Cardiac septum (tissue), 1 donor: ENCODE measurements at places on chromosomes 1 and 21. TPM values are rescaled to one million over a fixed set of nuclear protein-coding genes. Genes with fewer than 3 reads are reported as not detected.

DNA sequence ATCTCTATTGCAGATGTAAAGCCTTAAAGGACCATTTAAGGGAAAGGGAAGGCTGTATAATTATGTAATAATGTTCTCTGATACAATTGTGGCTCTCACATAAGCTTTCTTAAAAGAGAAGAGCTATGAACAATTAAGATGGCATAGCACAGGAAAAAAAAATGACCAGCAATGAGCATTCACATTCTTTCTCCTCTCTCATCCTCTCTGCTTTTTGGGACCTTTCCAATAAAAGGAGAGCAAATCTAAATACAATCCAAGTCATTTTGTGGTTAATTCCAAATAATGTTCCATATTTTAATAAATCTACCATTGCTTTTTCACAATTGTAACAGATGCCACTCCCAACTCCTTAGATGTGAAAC is 23.5 kb downstream of the SMYD3 start:
- no peak for DNase-seq

DNA sequence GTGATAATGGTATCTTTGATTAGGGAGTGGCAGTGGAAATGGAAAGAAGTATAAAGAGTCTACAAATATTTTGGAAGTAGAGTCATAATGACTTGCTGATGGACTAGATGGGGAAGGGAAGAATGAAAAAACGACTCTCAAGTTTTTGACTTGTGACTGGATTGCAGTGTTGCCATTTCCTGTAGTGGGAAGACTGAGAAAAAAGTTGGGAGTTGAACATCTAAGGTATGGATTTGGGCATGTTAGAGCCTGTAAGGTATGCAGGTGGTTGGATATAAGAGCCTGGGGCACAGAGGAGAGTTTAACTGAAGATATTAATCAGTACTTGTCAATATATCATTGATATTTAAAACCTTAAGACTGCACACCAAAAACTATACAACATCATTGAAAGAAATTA is 19.4 kb downstream of the DNM3 start:
- DNase-seq: no peak

GRCh38 chr1:41516168-41517061 is 31.9 kb upstream of the EDN2 start:
- peak; percentile 94 for DNase-seq

DNA sequence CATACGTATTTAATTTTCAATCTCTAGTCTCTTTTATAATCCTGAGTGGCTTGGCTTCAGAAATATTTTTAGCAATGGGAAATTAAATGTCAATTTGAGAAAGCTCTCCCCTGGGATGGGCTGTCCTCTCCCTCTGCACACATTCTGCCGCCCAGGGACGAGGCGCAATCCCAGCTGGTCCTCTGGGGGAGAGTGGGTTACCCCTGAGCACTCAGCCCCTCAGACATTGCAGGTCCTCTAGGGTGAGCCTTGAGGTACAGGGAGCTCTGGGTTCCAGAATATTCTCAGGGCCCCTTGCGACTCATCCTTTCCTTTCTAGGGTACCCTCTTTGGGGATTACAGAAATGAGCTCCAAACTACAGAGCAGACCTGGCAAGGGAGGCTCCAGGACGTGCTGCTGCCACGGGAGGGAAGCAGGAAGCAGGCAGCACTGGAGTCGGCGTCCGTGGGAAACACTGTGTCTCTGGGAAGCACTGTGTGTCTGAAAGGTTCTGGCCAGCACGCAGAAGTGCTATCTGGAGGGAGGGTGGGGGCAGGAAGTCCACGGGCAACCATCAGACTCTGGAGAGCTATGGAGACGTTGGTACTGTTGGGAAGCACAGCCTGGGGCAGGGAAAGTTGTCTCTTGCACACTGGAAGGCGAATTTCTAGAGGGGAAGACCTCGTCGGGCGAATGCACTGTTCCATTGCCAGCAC is 343.3 kb upstream of the VAMP3 start:
- DNase-seq: no peak

- DNase-seq: peak; percentile 91
Measured at GRCh38 chr1:63522891-63523728, at the start of the genes EFCAB7 and ITGB3BP. EFCAB7 (plus strand) TSS chr1:63523525; CDS start chr1:63525573, 2,048 bp downstream. ITGB3BP (minus strand) TSS chr1:63523225; CDS start chr1:63523133, 92 bp downstream.

GRCh38 chr21:35236090-35236489 is 187.0 kb upstream of the RUNX1 start:
- no peak for DNase-seq

AK2 gene
- 99.8 TPM for total RNA-seq

BCL2L15 gene
- not detected for total RNA-seq

TBX19 gene
- total RNA-seq: 0.48 TPM

MYBPH gene
- total RNA-seq: not detected
